ENCODE measurements at places on chromosomes 4 and X. TPM values are rescaled to one million over a fixed set of nuclear protein-coding genes. Genes with fewer than 3 reads are reported as not detected.

GRCh38 chrX:6917666-6918065, 229.8 kb upstream of the STS start:
- DNase-seq = no peak

- no peak for DNase-seq
Measured at GRCh38 chr4:168811207-168811606, 198.8 kb downstream of the CBR4 start.

- no peak for DNase-seq
Measured at GRCh38 chr4:72525938-72526337, 43.1 kb downstream of the ADAMTS3 start.

DNA sequence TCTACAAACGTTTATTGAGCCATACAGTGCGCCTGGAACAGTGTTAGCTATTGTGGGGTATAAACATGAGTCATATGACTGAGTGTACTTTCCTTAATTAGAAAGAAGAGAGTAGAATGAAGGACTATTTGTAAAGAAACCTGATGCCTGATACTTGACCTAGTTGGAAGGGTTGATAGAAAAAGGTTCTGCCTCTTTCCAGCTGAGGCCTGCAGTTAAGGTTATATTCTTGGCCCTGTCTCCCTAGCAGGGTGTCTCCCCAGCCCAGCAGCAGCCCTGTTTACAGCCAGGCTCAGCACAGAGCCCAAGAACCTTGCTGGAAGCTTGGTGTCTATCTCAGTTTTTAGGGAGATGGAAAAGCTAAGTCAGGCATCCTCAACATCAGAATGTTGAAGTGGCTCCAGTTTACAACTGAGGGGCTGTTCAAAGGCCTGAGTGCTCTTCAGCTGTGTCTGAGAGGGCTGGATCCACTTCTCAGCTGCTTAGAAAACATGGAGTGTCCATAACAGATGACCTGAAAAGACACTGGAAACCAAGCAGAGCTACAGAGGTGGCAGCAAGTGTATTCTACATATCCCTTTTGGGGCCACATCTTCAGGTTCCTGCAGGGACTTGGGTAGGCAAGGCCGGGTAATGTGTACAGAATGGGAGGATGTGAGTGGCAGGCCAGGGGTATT, 21.6 kb downstream of the NYX start:
- no peak for DNase-seq

GRCh38 chr4:112994732-112995464, 54.6 kb upstream of the ANK2 start:
- no peak for DNase-seq

DNA sequence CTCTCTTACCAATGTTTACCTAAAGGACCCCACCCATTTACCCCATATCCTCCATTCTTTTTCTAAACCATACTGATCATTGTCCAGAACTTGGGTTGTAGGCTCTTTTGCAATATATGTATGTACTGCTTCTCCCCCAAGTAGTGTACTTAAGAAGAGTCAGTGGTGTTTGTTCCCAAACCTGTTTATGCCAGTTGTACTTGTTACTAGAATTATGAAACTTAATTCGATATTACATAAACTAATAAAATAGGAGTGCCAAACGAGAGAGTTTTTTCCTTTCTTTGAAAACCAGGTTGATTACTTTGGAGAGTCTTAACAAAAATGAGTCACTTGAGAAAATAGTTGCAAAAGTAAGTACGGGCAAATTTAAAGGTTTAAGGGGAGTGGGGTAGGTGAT, 96.3 kb downstream of the GEMIN8 start:
- no peak for DNase-seq

DNA sequence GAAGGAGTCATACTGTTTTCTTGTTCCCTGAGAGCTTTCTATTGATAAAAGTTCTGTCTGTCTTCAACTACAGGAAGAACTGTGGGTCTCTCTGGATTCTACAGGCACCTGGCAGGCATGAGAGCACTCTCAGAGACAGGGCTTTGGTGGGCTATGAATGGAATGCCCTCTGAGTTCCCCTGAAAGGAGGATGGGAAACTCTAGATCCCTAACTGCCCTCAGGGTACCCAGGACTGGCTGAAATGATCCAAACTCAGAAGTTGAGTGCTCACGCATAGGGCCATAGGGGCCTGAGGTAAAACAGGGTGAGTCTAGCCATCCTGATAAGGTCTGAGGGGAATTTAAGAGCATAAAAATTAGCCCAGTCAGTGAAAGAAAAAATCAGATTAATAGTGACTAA, 59.0 kb upstream of the SCRG1 start:
- DNase-seq = no peak

DNA sequence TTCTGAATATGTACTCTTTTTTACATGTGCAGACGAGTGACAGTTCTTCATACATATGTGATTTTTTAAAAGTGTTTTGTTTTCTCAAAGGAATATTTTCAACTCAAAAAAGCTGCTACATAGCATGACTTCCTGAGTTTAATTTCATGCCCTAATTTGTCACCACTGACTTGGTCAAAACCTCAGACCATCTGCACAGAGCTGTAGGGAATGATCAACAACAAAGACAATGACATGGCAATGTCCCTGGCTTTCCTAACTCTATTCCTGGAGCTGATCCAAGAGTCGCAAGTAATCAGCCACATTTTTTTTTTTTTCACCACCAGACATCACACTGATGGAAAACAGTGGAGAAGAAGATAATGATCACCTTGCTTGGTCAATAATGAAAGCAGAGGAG, 97.7 kb downstream of the TMA16 start:
- no peak for DNase-seq

DNA sequence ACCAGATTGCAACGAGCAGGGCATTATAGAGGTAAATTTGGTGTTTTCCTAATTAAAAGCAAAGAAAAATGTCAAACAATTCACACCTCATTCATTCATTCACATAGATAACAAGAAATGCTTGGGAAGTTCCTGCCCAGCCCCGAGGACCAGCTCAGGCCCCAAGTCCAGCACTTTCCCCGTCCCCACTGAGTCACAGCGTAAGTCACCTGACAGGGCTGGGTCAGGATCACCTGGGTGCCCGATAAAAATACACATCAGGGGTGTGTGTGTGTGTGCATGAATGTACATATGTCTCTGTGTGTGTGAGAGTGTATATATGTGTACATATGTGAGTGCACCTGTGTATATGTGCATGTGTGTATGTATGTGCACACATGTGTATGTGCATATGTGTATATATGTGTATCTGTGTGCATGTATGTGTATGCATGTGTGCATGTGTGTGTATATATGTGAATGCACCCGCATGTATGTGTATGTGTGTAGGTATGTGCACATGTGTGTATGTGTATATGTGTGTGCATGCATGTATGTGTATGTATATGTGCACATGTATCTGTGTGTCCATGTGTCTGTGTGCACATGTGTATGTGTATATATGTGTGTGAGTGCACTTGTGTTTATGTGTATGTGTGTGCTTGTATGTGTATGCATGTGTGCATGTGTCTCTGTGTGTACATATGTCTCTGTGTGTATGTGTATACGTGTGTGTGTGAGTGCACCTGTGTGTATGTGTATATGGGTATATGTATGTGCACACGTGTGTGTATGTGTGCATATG, 18.6 kb upstream of the SH3TC1 start:
- no peak for DNase-seq

DNA sequence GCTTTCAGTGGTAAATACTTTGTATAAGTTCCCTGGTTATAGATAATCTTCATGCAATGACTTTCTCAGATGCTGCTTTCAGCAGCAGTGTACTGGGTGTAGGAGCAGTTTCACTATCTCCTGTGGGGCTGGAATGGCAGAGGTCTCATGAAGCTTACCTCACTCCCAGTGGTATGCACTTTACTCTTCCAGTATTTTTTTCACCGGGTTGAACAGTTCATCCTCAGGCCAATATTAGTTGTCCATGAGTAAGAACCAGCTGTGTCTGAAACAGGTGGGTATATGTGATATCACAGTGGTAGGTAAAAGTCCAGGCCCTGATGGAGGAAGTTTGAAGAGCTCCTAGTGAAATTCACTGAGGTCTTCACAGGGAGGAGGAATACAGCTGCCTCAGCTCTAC, 351.5 kb upstream of the EMCN start:
- DNase-seq = no peak

DNA sequence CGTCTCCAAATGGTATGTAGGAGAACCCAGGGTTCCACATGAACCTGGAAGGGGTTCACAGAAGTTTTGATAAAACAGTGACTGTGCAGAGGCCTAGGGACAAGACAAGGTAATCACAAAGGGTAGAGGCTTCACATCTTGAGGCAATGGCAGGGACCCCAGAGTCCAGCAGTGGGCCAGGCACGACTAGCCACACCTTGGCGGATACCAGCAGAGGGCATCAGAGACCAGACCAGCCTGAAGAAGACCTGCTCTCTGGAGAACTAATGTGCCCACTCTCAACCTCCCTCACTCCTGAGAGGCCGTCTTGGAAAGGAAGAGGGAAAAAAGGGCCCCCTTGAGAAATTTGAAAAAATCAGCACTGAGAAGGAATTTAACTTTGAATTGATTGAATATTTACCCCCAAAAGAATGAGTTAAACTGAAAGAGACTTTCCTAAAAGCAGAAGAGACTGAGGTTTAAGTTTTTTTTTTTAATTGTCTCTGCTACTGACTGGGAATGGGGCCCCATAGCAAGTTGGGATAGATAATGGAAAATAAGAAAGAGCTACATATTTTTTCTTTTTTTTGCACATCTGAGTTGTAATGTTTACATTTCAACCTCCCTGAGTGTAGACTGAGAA, 243.8 kb upstream of the JADE1 start:
- no peak for DNase-seq

DNA sequence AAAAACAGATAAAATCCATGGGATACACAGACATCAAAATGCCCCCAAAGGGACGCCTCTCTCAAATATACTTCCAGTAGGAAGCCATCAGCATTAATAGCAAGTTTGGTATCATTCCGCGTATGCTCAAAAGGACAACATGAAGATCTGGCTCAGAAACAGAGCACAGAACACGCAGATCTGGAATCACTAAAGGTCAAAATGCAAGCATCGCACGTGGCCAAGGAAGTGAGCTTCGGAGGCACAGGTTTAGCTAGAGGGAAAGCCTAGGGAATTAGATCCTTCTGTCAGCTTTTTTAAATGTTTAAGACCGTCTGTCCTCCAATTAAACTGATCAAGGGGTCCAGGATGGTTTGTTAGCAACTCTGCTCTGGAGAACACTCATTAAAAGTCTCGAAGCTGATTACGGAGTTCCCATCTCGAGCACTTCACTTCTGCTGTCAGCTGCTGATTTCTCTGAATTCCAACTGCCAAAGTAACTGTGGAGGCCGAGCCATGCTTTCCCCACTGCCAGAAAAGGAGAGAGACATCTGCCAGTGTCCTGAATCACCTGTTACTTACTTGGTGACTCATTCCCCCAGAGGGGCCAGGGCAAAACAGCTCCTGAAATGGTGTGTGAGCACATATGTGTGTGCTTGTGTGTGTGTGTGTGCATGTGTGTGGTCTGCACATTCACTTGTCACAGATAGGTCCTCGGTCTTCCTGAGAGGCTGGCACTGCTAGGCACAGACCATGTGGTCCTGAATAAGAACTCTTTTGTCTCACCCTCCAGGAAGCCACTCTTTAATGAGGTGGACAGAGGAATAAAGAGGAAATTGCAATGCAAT, 177.7 kb upstream of the PPARGC1A start:
- no peak for DNase-seq

DNA sequence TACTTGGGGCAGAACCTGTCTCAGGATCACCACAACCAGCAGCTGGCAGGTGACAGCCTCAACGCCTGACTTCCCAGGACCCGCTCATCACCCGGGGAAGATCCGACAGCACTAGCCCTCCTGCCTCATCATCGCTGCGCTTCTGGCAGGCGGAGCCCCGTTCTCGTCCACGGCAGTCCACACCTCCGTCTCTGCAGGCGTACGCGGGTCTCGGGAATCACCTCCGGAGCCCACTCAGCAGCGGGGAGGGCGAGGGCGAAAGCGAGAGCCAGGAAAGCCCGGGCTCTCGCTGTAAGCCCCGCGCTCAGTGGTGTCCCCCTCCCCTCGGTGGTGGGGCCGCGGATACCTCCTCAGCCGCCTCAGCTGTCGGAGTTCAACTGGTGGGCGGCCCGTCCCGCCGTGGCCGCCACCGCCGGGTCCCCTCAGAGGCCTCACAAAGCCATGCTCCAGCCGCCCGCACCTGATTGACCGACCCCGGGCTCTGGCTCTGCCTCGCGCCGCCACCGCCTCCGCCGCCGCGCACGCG, 518 bp upstream of the CNKSR2 start:
- DNase-seq = peak; percentile 48

GRCh38 chrX:66728818-66729271, 90.0 kb upstream of the EDA2R start:
- DNase-seq = peak; percentile 57

DNA sequence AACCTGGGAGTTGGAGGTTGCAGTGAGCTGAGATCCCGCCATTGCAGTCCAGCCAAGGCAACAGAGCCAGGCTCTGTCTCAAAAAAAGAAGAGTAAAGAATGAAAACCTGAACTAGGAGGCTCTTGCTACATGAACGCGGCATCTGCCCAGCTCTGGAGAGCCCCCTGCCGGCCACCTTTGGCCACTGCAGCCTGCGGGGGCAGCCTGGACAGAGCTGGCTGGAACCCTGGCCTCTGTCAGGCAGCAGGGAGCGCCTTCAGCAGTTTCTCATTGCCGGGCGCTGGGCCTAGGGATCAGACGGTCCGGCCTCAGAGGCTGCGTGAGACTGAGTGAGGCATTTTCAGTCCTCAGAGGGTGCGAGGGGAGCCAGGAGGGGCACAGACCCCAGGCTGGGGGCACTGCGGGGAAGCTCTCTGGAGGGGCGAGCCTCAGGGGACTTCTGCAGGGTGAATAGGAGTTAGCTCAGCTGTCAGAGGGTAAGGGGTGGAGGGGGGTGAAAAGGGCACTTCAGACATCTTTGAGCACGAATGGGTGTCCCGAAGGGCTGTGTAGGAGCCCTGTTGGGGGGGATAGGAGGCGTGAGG, 17.5 kb downstream of the DOK7 start:
- peak; percentile 88 for DNase-seq

GRCh38 chr4:163611784-163612445, 117.4 kb downstream of the TMA16 start:
- DNase-seq = no peak

GRCh38 chr4:80006935-80007744, 65.9 kb downstream of the ANTXR2 start:
- no peak for DNase-seq

GRCh38 chr4:69668680-69669079, 15.6 kb upstream of the UGT2A1 start:
- DNase-seq = no peak

DNA sequence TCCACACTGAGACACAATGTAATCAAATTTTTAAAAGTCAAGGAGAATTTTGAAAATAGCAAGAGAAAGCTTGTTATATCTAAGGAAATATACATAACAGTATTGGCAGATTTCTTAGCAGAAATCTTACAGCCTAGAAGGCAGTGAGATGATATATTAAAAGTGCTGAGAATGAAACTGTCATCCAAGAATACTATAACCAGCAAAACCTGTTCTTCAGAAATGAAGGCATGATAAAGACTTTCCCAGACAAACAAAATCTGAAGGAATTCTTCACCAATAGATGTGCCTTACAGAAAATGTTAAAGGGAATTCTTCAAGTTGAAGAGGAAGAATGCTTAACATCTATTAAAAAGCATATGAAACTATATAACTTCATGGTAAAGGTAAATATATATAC, 73.6 kb downstream of the CPEB2 start:
- DNase-seq = no peak

- peak; percentile 28 for DNase-seq
Measured at GRCh38 chr4:3250956-3251690, 2.2 kb downstream of the MSANTD1 start.

The FGFR3 gene
- 0.14 TPM for total RNA-seq

The JADE1 gene
- 40.3 TPM for total RNA-seq

The C4orf54 gene
- total RNA-seq = not detected

The GNL3L gene
- 43.7 TPM for total RNA-seq

The UGT8 gene
- total RNA-seq = not detected

The GPRIN3 gene
- total RNA-seq = 23.9 TPM

The AMOT gene
- total RNA-seq = 1.1 TPM

The C4orf33 gene
- 22.0 TPM for total RNA-seq

The RHOXF1 gene
- total RNA-seq = not detected

The PNMA6F gene
- total RNA-seq = not detected
